ENCODE measurements at places on chromosomes 12 and 14.

GRCh38 chr14:96252999-96253539 lies 2.9 kb upstream of the BDKRB1 start:
- no peak for DNase-seq

DNA sequence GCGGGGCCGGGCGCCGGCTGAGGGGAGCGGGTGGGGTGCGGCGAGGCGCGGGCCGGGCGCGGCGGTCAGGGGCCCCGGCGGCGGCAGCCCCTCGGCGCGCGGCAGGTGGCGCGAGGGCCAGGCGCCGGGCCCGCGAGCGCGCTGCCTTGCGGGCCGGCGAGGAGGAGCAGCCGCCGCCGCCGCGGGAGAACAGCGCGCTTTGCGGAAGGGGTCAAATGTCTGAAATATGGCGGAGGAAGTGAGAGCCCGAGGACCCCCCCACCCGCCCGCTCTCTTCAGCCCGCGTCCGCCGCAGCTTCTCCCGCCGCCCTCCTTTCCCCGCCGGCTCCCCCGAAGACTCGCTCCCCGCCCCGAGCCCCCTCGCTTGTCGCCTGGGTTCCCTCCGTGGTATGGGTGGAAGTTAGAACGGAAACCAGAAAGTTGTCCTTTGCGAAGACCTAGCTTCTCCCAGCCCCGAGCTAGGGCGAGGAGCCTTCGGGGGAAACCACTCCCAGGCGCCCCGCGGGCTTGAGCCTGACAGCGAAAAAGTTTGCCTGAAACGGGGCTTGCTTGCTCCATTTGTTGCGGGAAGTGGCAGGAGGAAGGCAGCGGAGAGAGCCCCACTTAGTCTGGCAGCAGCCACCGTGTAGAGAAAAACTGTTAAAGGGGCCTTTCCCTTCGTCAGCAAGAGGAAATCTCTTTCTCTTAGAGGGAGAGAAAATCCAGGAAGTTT lies 551 bp downstream of the RAP1B start:
- DNase-seq, result peak; percentile 9

- DNase-seq, result no peak
Measured at GRCh38 chr12:70581208-70581607, 56.0 kb downstream of the PTPRB start.

DNA sequence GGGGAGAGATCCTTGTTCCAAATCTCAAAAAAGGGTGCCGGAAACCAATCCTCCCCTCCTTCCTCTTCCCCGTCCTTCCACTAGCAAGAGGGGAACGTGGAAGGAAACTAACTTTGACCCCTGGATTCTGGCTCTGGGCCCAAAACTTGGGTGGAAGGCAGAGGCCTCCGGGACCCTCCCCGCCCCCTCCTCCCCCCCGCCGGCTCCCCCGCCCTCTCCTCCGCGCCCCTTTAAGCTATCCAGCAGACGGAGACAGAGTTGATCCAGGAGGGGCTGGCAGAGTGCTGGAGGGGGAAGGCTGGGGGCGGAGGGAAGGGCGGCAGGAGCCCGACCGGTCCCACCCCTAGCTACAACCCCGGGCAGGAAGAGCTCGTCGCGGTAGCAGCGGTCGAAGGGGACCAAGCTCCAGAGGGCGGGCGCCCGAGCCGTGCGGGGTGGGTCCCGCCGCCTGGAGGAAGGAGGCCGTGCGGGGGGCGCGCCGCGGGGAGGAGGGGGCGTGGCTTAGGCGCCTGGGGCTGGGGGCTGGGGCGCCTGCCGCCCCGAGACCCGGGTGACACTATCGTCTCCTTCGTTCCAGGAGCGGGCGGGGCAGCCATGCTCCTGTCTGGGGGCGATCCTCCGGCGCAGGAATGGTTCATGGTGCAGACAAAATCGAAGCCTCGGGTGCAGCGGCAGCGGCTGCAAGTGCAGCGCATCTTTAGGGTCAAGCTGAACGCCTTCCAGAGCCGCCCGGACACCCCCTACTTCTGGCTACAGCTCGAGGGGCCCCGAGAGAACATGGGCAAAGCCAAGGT lies at the start of gene NYNRIN:
TSS of gene NYNRIN (plus strand) at position 351 of the 794 bp plus-strand sequence. CDS start at position 595, 244 bp downstream.
- no peak for DNase-seq

DNA sequence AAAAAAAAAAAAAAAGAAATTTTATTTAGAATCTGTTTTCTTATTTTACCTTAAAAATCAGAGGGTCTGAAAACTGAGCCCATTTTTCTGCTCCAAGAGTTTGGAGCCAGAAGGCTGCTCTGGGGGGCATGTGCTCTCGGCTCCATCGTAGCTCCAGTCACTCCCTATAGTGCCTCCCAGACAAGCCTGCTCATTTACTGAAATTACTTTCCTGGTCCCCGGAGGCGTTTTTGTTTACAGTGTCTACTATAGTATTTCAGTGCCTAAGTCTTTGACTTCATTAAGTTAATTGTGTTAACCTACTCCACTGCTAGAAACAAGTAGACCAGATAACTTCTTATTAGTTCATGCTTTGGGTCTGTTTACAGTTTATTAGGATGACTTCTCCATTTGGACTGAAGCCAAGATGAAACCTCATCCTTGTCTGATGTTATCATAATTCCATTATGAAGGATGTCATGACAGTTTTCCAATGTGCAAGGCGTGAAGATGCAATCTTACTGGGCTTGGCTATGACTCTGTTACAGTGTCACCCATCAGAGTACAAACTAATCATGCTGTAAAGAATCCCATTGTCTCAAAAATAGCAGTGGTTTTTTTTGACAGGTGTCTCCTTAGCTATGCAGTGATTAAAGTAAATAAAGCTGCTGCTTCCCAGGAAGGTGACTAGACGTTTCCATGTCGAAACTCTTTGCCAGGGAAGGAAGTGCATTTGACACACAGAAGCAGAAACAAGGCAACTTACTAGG lies 182.3 kb downstream of the TMEM132C start:
- DNase-seq, result no peak

DNA sequence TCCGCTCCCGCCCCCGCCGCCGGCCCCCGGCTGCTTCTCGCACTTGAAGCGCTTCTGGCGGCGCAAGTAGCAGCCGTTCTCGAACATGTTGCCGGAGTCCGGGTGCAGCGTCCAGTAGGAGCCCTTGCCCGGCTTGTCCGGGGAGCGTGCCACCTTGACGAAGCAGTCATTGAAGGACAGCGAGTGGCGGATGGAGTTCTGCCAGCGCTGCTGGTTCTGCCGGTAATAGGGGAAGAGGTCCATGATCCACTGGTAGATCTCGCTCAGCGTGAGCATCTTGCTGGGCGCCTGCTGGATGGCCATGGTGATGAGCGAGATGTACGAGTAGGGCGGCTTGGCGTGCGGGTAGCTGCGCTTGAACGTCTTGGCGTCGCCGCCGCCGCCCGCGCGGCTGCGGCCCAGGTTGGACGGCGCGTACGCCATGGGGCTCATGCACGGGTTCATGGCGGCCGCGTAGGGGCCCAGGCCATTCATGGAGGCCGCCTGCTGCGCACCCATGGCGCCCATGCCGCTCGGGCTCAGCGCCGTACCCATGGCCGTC lies 3.0 kb downstream of the FOXA1 start:
- no peak for DNase-seq

DNA sequence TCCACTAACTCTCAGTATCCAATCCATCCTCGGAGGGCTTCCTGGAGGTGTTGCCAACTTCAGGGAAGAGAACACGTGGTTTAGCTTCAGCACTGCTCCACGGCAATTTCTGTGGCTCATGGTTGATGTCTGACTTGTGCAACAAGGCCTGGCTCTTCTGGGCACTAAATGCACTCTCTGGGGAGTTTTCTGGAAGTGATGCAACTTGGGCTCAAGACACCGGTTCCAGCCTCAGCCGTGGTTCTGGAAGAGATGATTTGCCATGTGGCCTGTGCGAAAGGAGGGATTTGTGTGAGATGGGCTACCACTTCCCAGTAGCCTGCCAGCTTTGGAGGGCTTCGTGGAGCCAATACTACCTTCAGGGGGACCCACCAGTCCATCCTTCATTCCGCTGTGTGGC lies 118.6 kb upstream of the RTL1 start:
- DNase-seq, result no peak

DNA sequence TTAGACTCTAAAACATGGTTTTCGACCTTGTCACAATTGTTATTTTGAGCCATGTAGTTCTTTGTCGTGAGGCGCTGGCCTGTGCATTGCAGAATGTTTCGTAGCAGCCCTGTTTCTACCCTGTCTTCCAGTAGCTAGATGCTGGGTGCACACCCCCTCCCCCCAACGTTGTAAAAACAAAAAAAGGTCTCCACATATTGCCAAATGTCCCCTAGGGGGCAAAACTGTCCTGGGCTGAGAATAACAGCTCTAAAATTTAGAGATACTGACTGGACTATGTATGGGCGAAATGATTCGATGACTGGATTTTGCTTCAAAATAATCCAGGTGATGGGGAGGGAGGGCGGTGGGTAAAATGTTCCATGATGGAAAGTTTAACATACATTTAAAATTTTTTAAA lies 126.1 kb upstream of the FUT8 start:
- no peak for DNase-seq

DNA sequence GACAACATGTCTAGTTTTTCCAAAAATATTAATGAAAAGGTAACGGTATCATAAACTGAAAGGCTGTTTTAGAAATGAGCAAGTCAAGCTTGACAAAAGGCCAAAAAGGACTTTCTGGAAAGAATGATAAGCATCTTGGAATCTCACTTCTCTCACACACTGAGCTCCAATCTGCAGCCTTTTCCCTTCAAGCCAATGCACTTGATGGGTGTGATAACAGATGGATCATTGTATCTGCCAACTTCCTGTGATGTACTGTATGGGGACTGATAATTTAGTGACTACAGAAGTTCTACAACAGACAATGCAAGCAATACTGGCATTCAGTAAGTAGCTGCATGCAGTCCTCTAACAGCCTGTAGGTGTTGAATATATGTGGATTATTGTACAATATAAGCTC lies 147.1 kb downstream of the MED13L start:
- no peak for DNase-seq

GRCh38 chr14:61678975-61679374 lies 16.3 kb upstream of the HIF1A start:
- DNase-seq, result no peak

DNA sequence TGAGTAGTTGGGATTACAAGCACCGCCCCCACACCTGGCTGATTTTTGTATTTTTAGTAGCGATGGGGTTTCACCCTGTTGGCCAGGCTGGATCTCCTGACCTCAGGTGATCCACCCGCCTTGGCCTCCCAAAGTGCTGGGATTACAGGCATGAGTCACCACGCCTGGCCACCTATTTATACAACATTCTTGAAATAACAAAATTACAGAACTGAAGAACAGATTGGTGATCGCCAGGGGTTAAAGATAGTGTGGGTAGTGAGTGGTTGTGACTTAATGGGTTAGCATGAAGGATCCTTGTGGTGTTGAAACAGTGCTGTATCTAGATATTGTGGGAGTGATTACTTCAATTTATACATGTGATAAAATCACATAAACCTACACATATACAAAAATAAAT lies 7.4 kb downstream of the GLIPR1L1 start:
- no peak for DNase-seq

- DNase-seq, result no peak
Measured at GRCh38 chr12:32369202-32369601, 30.2 kb upstream of the FGD4 start.

DNA sequence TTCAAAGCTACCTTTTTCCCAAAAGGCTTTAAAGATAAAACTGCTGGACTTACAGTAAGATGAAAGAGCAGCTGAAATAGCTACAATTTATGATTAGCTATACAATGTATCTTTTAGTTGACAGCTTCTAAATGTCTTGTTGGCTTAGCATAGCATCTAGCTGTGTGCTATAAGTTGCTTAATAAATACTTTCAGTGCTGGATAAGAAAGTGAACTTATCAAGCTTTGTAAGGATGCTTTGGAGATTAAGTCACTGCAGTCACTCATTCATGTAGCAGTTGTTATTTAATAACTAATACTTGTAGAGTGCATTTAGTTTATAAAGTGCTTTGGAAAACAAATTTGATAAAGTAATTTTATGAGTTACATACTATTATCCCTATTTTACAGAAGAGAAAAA lies 14.6 kb downstream of the CFAP54 start:
- no peak for DNase-seq

DNA sequence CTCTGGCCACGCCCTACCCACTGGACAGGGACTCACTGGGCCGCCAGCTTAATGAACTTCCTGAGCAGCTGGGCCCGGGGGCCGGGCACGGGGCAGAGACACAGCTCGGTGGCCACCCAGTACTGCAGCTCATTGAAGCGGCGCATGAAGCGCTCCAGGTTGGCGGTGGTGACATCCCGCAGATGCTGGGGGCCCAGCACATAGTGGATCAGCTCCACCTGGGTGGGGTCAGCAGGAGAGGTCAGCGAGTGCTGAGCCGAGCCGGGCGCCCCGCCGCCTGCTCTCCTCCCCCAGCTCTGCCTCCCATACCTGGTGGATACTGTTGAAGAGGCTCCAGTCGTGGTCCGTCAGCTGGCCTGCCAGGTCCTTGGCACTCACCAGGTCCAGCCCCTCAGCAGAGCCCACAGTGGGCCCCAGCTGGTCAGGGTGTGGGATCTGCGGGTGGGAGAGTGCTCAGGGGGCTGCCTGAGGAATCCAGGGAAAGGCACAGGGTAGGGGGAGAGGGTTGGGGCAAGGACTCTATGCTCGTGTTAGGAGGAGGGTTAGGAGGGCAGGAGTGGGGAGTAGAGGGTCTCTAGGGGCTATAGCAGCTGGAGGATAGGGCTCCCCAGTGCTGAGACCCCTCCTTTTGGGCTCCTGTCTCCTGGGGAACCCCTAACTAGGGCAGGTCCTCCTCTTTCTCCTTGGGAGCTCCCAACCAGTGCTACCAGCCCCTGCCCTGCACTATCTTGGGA lies 15.5 kb upstream of the ENDOU start:
- no peak for DNase-seq

DNA sequence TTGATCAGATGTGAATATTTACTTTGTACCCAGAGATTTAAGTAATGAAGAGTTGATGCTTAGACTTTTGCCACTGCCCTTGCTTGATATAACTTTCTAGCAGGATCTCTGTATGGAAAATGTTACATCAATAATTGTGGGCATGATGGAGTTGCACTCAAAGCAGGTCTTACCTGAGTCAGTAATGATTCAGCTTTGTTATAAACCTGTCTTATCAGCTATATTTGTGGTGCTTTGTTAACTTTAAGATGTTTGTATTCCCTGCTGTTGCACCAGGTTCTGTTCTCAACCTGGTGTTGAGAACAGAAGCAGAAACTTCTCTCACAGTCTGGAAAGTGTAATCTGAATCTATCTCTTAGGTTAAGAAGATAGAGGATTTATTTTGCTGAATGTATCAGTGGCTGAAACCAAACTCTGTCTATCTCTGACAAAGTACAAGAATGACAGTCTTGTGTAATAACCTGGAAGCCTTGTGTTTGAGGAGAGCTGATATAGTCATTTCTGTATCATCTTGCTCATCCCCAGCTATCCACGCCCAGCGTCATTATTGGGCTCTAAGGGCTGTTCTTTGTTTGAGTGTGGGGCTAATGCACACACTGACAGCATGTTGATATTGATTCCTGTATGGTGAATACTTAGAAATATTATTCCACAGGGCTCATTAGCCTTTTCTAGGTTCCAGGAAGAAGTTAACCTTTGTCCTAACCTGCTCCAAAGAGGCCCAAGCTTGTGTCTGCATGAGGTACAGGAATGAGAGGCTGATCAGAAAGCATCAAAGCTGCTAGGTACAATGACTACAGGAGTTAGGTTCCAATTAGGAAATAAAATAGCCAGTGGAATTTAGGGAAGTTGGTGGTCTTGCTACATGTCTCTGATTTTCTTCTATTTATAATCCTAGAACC lies 3.6 kb downstream of the AKAP6 start:
- DNase-seq, result no peak
